Sciatic nerve (tissue), 2 donors: ENCODE measurements at places on chromosomes 5 and 9. TPM values are rescaled to one million over a fixed set of nuclear protein-coding genes. Genes with fewer than 3 reads are reported as not detected.

Gene MZB1
- total RNA-seq = 0.71 TPM

Gene GRXCR2
- total RNA-seq = not detected

- no peak for DNase-seq
These were observed 220.8 kb upstream of the DAPK1 start for GRCh38 chr9:87276851-87277261.

GRCh38 chr9:12441506-12441905 lies 251.7 kb upstream of the TYRP1 start:
- no peak for DNase-seq

DNA sequence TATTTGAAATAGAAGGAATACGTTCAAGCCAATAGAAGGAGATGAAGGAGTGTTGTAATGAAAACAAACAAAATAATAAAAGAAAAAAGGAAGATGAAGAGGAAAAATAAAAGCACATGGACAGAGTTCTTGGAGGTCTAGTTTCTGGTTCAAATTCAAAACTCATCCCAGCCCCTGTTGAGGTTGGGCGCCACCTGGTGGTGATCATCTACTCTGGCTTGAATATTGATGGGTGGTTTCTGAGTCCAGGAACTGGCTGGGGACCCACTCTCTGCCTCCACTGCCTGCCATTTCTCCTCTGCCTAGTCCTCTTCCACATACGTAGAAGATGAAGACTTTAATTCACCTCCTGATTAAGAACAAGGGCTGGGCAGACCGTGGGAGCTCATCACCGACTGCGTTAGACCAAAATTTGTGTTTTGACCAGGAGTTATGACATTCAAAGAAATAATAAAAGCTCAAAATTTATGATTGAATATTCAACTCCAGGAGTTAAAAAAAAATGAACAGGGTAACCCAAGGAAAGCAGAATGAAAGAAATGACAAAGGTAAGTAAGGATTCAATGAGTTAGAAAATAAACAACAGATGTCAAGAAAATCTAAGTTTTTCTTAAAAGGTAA lies 99.0 kb upstream of the SLC1A3 start:
- DNase-seq = peak; percentile 88

GRCh38 chr5:1065891-1066650 lies 45.8 kb downstream of the SLC12A7 start:
- no peak for DNase-seq
